Epithelial cell of proximal tubule (primary cell): ENCODE measurements at places on chromosomes 11 and 22. TPM values are rescaled to one million over a fixed set of nuclear protein-coding genes. Genes with fewer than 3 reads are reported as not detected.
A peak's percentile ranks its signal among the peaks of the same experiment; 100 is the strongest.

Gene PLCB3
- total RNA-seq: 42.8 and 43.5 TPM in 2 replicates

Gene YAP1
- total RNA-seq: 84.8 and 94.5 TPM in 2 replicates

Gene PKDREJ
- total RNA-seq: not detected in 2 replicates

Gene IGSF9B
- total RNA-seq: 0.22 and 1.0 TPM in 2 replicates

Gene FOLR1
- total RNA-seq: 1.5 and 12.3 TPM in 2 replicates

Gene NPTXR
- 0.58 and 0.72 TPM in 2 replicates for total RNA-seq

Gene TMEM191C
- total RNA-seq: 1.8 and 3.8 TPM in 2 replicates

Gene MS4A14
- total RNA-seq: not detected in 2 replicates

Gene NRIP3
- 14.5 and 22.8 TPM in 2 replicates for total RNA-seq

DNA sequence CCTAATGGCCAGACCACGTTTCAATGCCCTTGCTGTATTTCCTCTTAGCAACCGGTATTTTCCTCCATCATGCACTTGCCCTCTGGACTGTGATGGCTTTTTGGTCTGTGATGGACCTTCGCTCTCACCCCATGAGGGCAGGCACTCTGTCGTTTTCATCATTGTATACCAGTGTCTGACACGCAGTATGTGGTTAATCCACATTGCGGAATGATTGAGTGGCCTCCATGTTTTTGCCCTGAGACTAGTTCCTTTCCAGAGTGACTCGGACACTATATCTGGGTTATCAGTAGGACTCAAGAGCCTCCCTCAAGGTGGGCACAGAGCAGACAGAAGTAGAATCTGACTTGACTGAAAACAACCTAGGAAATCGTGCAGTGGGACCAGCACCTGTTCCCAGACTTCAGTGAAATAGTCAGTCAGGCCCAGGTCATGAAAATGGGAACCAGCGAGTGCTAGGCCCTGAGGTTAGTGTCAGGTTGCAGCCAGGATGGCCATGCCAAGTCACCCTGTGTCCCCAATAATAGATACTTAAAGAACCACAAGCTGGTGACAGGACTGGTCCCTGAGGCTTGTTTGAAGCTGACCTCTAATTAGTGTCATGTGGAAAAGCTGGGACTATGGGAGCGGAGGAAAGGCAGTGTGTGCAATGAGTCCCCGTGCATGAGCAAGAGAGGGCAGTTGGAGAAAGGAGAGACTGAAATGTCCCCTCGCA is 464.7 kb downstream of the INSC start:
- no peak for DNase-seq

DNA sequence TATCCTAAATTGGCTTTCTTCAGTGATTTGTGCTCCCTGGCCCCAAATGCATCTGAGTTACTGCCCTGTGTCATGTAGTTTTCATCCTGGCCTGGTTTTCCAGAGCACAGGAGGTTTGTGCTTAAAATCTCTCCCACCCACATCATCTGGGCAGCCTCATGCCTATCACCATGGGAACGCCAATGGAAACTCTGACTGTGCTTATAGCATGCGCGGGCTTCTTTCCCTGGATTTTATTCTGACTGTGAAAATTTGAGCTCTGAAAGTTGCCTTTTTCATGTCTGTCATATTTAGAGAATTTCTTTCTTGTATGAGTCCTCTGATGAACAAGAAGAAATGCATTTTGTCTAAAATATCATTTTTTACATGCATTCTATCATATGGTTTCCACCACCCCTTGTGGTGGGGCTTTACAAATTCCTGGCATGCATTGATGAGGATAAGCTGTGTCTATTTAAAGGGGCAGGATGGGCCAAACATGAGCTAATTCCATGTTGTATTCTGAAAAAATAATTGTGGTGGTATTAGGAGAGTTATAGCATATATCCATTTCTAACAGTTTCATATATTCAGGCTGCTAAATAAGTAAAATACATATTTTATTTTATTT is 55.1 kb downstream of the IRAG1 start:
- no peak for DNase-seq

DNA sequence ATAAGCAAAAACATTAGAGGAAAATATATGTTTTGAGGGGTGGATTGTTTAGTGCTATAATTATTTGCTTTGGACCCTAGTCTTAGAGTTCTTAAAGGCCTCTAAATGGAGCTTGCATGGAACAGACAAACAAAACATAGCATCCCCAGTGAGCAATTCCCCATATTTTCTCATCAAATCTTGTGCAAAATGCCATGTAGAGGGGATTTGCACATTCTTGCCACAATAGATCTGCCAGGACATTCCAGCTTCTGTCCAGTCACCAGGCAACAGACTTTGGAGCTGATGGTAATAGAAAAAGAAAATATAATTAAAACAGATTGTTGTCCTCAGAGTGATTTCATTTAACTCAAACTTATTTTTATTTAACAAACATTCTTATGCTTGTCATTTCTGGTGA is 360.3 kb upstream of the PDGFD start:
- no peak for DNase-seq

- no peak for DNase-seq
Observed at GRCh38 chr22:16970446-16970845, 37.6 kb downstream of the GAB4 start.

GRCh38 chr11:70471254-70471653 is 72.9 kb downstream of the CTTN start:
- DNase-seq: no peak

GRCh38 chr22:47059701-47060161 is 297.3 kb downstream of the TBC1D22A start:
- no peak for DNase-seq

DNA sequence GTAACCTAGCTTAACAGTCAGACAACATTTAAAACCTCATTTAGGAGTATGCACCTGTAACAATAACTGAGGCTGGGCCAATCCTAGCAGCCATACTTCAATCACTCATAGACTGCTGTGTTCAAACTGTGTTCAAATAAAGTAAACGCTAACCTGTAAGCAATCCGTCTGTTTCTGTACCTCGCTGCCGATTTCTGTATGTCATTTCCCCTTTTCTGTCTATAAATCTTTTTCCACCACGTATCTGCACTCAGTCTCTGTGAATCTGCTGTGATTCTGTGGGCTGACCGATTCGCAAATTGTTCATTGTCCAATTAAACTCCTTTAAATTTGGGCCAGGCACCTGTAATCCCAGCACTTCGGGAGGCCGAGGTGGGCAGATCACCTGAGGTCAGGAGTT is 12.3 kb downstream of the APOBEC3H start:
- no peak for DNase-seq

- no peak for DNase-seq
Observed at GRCh38 chr11:44944181-44944852, 6.4 kb downstream of the TP53I11 start.

- DNase-seq: no peak
Observed at GRCh38 chr11:19398772-19399527, 158.2 kb upstream of the E2F8 start.

GRCh38 chr11:15627560-15627959 is 512.8 kb downstream of the INSC start:
- peak; percentile 52 for DNase-seq

- no peak for DNase-seq
Observed at GRCh38 chr11:67351275-67352005, 1.9 kb downstream of the POLD4 start.

- DNase-seq: no peak
Observed at GRCh38 chr11:27726981-27727380, 26.7 kb upstream of the BDNF start.

- DNase-seq: peak; percentile 92
Observed at GRCh38 chr11:35166369-35167360, 27.7 kb downstream of the CD44 start.
